CD4-positive, alpha-beta T cell treated with Interferon gamma for 1 hour (primary cell): ENCODE measurements at places on chromosomes 4 and X.

GRCh38 chr4:187333151-187333550, 609.5 kb upstream of the FAT1 start:
- DNase-seq, result no peak

DNA sequence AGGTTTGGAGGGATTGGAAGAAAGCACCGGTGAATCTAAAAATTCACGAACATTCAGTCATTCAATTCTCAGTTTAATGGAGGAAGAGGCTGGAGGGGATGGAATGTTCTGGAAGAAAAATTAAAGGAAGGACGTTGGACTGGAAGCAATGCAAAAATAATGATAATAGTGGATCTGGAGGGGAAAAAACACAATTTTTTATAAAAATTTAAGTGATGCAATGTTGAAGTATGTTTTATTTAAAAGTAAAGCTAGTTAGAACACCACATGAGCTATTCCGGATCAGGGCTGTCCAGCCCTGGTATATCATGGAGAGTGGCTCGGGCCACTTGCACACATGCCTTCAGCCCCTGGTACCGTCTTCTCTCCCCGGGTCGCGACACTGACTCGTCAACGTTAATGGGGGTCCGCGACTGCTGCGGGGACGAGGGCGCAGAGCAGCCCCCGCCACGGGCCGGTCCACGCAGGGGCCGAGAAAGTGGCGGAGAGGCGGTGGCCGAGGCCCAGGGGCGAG, 204.6 kb downstream of the TENM3 start:
- DNase-seq, result no peak

DNA sequence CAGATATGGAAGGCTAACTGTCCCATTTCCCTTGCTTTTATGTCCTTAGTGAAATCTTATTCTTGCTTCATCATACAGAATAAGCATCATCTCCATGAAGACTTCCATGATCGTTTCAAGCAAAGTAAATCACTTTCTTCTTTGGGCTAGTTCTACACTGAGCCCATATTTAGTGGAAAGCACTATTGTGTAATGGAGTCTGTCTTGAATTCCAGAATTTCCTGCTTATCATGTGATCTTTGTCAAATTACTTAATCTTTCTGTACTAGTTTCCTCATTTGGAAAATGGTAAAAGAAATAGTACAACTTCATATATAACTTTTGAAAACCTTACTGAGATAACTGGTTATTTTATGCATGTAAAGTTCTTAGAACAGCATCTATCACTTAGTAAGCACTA, 7.6 kb downstream of the ANAPC10 start:
- DNase-seq, result no peak

DNA sequence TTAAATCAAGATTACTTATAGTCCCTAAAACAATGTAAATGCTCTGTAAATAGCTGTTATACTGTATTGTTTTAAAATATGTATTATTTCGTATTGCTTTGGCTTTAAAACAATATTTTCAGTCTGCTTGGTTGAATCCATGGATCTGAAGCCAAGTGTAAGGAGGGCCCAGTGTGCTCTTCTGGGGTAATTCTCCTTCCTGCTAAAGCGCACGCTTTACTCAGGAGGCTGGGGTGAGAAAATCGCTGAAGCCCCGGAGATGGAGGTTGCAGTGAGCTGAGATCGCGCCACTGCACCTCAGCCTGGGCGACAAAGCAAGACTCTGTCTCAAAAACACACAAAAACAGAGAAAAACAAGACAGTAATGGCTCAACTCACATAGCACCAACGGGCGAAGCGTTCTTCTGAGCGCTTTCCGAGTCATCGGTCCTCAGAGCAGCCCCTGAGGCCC, 391 bp upstream of the IDUA start:
- DNase-seq, result no peak

- DNase-seq, result no peak
These were observed 113.0 kb upstream of the MSX1 start for GRCh38 chr4:4746444-4746843.

DNA sequence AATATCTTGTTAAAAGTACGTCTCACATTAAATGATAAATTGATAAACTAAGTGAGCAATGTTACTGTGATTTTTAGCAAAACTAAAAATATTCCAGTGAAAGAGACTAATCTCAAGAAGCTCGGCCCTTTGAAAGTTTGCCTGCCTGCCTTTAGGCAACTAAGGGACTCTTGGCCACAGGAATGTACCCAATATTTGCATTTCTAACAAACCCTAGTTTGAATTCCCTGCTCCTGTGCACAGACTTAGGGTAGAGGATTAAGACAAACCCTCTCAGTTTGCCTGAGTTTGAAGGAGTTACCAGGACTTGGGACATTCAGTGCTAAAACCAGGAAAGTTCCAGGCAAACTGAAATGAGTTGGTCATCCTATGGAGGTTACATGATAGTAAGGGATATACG, 157.1 kb downstream of the SCFD2 start:
- DNase-seq, result no peak

- DNase-seq, result no peak
These were observed 10.0 kb upstream of the PPA2 start for GRCh38 chr4:105483840-105484239.

DNA sequence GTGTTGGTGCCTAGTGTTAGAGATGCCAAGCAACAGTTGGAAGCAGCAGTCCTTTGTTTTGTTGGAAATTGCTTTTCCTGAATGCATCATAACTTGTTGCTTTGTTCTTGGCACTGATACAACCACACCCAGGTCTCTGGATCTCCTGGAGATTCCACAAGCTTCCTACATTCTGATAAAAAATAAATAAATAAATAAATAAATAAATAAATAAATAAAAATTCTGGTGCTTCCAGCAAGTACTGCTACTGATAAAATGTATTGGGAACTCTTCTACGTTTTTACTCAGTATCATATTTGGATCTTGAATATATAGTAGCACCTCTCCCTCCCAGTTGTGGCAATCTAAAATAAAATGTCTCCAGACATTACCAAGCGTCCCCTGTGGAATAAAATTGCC, 62.7 kb upstream of the GRID2 start:
- DNase-seq, result no peak

- DNase-seq, result peak; percentile 20
These were observed 37.0 kb downstream of the FNIP2 start for GRCh38 chr4:158805635-158806471.

- no peak for DNase-seq
These were observed 4.5 kb downstream of the FAM50A start for GRCh38 chrX:154448484-154448883.

DNA sequence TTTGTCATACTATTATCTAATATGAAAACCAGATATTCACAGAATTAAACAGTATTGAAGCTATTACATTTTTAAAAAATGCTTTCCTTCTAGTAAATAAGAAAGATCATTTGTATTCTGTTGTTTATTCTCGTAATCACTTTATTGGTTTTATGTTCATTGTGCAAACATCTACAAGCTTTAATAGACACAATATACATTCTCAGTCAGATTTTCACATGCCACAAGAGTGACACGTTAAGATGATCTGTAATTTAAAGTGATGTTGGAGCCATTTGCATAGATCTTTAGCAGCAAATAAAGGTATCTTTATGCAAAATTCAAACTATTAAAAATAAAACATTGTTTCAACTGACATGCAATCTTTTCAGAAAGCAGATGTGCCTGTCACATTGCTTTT, 469.9 kb downstream of the PCDH11X start:
- DNase-seq, result no peak

GRCh38 chrX:109934434-109934833, 68.5 kb upstream of the TMEM164 start:
- no peak for DNase-seq

- DNase-seq, result no peak
These were observed 52.1 kb downstream of the NPY5R start for GRCh38 chr4:163395758-163396157.

DNA sequence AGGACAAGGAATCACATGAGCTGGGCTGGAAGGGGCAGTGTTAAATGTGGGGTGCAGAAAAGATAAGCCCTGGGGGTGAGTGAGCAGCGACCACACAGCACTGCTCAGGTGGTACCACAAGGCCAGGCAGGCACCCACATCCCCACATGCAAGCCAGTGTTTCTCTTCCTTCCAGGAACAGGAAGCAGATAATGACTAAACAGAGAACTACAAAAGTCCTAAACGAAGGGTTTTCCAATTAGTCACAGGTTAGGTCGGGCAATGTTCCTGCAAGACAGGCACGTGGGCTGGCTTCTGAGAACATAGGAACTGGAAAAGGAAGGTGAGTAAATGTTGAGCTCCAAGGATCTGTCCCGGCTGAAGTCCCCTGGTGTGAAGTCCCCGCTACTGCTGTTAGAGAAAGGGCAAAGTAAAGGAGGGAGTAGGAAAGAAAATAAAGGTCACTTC, 19.5 kb downstream of the RELL1 start:
- DNase-seq, result peak; percentile 1

DNA sequence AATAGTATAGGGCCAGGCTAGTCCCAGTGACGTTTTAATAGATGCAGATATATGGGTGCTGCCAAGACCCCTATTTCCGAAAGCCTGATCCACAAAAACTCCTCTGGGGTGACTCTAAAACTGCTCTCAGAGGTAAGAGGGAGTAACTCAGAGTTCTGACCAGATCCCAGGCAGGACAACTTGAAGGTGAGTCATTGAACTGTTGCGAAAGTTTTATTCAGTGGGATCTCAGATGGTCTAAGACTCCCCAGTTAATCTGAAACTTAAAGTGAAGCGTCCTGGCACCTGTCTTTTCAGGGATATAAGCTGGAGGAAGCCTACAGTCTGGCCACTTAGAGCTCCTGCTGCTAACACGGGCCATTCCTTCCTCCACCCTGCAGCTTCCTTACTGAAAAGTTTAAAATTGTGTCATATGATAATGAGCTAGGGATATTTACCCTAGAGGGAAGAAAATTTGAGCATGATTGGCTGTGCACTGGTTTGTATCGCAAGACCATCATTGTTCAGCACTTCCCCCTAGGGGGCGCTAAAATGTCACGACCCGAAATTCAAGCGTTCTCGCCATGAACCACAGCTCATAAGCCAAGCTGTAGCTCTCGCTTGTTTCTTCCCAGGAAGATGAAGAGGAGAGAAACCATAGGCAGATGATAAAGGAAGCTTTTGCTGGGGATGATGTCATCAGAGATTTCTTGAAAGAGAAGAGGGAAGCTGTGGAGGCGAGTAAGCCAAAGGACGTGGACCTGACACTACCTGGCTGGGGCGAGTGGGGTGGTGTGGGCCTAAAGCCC, 19.5 kb downstream of the UTP14A start:
- DNase-seq, result peak; percentile 70

GRCh38 chr4:11842620-11843263, 414.0 kb upstream of the HS3ST1 start:
- DNase-seq, result no peak

DNA sequence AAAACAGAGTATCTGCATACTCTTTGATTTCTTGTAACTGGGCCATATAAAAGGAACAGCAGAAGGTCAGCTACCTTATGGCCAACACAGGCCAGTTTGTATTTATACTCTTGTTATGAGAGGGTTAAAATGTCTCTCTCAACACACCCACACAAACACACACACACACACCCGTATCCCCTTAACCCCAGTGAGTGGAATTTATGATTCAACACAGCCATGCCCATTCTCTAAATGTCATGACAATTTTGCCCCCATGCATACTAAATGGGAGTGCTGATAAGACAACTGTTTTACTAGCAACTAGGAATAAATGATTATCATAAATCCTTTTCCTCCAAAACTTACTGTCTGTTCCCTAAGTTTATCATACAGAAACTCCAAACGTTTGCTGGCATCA, 22.1 kb upstream of the SCD5 start:
- no peak for DNase-seq

GRCh38 chrX:155966876-155967275, 30.6 kb upstream of the IL9R start:
- DNase-seq, result no peak

DNA sequence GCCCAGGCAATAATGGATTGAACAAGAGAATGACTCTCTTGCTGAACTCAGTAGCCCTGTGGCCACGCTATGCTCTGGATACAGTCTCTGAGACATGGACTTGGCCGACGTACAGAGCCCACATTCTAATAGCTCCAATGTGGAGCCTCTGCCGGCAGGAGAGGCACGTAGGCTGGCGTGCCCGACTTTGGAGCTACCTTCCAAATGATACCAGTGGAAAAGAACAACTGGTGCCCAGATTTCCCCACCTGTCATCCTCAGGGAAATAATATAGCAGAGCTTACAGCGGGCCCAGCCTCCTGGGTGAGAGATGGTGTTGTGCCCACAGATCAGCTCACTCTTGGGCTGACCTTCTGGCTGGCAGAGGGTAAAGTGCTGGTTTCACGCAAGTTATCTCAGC, 10.6 kb downstream of the NDP start:
- no peak for DNase-seq

- DNase-seq, result no peak
These were observed 764 bp upstream of the MTHFD2L start for GRCh38 chr4:74157154-74157553.

- no peak for DNase-seq
These were observed 62.4 kb upstream of the CRMP1 start for GRCh38 chr4:5955201-5955821.

DNA sequence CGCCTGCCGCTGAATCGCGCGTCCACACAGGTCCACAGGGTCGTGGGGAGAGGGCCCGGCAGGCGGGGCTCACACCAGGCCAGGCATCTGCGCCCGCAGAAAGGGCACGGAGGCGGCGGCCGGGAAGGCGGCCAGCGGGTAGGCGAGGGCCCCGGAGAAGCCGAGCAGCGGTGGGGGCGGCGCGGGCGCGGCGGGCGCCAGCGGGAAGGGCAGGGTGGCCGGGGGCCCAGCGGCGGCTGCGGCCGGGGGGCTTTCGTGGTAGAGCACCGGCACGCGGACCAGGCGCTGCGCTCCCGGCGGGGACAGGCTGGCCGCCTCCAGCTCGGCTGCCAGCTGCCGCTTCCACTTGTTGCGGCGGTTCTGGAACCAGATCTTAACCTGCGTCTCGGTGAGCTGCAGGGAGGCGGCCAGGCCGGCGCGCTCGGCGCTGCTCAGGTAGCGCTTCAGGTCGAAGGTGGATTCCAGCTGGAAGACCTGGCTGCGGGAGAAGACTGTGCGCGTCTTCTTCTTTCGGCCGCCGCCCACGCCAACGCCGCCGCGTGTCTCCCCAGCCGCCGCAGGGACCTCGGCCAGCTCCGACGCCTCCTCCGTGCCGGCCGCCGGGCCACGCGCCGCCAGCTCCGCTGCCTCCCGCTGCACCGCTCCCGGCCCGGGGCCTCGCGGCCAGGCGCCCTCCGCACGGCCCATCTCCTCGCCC, 3.9 kb downstream of the HMX1 start:
- no peak for DNase-seq

DNA sequence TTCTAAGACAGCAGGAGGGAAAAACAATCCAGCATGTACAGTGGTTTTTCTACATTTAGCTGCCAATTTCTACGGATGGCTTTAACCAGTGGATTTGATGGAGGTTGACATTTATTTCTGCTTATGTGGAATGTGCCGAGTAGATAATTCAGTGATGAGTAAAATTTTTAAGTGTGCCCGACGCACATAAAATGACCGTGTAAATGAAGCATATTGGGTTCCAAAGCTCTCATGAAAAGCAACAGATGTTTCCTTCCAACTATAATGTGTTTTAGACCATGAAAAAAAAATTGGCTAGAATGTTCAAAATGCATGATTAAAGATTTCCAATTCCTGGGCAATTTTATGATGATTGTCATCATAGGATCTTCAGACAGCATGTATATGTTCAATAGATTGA, 14.1 kb downstream of the INPP4B start:
- no peak for DNase-seq
